Stimulated activated CD4-positive, alpha-beta T cell treated with anti-CD3 and anti-CD28 coated beads, Interleukin-15, amount 100 ng/mL, for 24 hours (primary cell): ENCODE measurements at places on chromosomes 2 and 18.

DNA sequence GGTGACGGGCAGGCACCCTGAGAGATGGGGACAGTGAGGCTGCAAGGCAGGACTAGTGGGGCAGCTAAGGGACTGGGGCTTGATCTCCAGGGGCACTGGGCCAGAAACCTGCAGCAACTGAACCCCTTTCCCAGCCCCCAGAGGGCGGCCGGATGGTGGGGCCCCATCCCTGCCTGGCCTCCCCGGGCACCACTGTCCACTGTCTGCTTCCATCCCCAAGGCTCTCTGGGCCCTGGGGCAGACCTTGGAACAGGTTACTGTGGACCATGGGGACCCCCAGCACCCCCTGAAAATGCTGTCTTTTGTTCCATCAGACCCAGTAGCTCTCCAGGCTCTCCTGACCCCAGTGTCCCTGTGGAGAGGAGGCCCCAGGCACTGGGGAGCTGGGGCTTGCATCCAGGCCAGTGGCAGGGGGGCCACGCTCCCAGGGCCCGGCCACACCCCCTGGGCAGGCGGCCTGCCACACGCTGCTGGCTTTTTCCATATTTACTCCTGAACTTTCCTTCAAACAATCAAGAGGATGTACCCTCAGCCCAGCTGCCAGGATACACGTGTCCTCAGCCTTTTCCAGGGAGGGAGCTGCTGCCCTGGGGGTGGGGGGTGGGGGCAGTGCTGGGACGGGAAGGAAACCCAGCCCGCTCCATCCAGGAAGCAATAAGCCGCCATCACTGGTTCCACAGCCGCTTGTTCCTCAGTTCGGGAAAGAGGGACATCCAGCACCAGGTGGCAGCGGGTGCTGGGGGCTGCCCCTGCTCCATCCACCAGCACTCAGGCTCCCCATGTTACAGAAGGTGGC, 102.3 kb upstream of the ODC1 start:
- DNase-seq = no peak

DNA sequence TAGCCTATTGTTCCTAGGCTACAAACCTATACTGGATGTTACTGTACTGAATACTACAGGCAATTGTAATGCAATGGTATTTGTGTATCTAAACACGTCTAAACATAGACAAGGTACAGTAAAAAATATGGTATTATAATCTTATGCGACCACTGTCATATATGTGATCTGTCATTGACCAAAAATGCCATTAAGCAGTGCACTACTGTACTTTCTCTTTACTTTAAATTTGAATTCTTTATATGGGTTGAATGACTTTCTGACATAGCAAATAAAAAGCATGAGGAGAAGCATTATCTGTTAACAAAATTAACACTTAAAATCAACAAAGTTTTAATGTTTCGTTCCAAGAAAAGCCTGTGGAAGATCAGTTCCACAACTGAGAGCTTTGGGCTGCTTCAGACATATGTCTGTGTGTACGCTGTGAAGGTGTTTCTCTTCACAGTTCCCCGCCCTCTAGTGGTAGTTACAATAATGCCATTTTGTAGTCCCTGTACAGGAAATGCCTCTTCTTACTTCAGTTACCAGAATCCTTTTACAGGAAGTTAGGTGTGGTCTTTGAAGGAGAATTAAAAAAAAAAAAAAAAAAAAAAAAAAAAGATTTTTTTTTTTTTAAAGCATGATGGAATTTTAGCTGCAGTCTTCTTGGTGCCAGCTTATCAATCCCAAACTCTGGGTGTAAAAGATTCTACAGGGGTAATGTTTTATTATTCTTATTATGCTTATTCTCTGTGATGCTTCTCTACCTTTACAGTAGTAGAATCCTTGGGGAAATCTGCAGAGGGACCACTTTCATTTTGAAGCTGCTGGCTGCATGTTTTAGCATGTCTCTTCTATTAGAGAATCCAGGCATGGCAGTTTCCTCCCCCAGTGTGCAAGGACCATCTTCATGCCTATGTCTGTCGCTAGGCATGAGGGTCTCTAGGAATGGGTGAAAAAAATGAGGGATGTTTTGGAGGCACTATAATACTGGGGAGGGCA, 54.5 kb downstream of the SCN2A start:
- DNase-seq = peak; percentile 33

DNA sequence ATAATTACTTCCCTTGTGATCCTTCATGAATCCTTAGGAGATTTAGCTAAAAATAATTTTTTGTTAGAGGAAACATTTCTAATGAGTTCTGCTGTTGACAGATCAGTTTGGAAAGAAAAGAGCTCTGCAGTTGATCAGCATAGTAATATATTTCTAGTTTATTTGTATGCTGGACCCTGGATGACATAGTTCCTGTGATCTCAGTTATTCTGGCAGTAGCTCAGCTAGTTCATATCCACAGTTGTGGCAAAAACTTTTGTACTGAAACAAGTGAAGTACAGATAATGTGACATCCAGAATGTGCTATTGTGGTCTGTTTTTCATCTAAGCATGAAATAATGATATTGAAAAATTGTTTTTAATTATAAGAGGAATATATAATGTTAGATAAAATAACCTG, 33.7 kb downstream of the ABI2 start:
- DNase-seq = no peak

GRCh38 chr18:35688757-35689156, 107.2 kb downstream of the GALNT1 start:
- DNase-seq = no peak

DNA sequence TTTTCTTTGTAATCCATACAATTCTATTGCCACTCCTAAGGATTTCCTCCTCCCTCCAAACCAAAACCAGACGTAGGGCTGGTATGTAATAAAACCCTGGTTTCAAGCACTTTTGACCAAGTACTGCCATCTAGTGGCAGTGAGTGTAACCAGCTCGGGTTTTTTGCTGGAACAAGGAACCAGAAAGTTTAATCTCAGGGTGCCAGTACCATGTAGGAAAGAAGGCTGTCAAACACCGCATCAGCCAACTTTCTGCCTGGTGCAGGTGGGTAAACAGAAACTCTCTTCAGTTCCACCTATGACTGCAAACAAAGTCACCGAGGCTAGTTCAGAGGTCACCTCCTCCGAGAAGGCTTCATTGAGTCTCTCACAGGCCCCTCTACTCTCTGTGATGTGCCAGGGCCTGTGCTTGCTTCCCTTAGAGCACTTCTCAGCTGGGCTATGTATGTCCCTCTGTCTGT, 10.2 kb upstream of the THNSL2 start:
- peak; percentile 66 for DNase-seq

DNA sequence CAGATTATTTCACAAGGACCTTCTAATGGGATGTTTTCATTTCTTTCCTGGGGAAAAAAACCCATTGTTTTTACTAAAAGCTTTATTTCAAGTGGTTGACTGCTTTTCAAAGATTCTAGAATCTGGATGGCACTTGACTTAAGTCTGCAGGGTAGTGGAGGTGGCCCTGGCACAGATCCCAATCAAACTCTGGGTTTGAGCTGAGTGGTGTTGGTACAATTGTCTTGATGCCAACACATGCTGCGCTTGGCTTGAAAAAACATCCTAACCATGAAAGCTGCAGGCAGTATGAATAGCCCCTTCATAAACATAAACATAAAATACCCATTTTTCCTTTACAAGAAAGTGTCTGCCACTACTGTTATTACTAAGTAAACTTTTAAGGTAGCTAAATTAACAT, 3.6 kb downstream of the PAPOLG start:
- no peak for DNase-seq

- DNase-seq = peak; percentile 51
Measured at GRCh38 chr2:36277146-36277808, 78.3 kb upstream of the CRIM1 start.
